ENCODE measurements at places on chromosomes 3 and 15.

- no peak for DNase-seq
These were observed 33.3 kb downstream of the ATOSA start for GRCh38 chr15:52645916-52646315.

DNA sequence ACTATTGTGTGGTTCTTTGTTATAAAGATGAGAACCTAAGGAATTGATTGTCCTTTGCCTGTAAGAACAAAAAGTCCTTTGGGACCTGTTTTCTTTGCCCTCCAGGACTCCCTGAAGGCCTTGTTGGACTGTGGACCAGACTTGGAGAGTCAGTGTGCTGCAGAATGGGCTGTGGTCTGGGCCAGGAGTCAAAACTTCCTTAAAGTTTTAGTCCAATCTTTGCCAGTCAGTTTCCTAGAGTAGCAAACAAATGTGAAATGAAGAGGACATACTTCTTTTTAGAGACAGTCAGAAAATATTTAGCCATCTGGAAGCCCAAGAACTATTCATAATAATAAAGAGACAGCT, 45.4 kb downstream of the PDE8A start:
- no peak for DNase-seq

DNA sequence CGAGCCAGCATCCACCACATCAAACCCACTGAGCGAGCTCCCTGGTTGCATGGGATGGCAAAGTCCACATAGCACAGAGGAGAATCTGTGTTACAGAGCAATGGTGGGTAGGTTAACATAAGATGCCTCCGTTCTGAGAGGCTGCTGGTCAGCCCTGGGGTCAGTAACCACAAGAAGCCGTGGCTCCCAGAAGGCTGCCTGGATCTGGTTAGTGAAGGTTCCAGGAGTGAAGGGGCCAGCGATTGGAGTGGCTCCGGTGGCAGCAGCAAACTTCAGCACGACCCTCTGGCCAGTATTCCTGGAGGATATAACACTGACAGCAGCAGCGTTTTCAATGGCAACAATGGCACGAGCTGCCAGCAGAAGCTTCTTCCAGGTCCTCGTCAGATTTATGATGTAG, 18.4 kb upstream of the PIGZ start:
- no peak for DNase-seq

GRCh38 chr3:130635285-130635684, 111.3 kb downstream of the PIK3R4 start:
- DNase-seq = no peak

- DNase-seq = no peak
These were observed 17.0 kb downstream of the RAB43 start for GRCh38 chr3:129104498-129105079.

DNA sequence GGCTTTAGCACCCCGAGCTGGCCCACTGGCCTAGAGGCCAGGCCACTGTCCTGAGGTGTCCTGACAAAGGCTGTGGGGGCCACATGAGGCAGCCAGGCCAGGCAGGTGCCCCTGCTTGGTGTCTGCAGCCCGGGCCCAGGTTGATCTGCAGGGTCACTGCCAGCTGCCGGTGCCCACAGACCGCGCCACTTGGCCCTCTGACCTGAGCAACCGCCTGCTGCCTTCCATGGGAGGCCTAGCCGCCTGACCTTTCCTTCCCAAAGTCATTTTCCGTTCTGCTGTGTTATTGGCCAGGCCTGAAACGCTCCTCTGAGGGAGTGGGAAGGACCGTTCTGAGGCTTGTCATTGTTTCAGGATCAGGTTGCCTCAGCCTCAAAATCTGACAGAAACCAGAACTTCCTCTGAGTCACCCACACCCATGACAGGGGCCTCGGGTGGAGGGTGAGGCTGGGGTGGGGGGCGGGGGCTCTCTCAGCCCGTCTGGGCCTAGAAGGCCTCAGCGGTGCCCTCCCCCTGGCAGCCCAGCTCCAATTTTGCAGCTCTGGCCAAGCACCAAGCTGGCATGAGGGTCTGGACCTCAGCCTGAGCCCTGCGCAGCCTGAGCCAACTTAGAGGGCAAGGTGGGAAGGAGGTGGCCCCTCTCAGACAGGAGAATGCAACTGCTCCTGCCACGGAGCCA, 140.7 kb upstream of the MEF2A start:
- peak; percentile 41 for DNase-seq

GRCh38 chr3:55607844-55608243, 120.7 kb upstream of the WNT5A start:
- DNase-seq = no peak

DNA sequence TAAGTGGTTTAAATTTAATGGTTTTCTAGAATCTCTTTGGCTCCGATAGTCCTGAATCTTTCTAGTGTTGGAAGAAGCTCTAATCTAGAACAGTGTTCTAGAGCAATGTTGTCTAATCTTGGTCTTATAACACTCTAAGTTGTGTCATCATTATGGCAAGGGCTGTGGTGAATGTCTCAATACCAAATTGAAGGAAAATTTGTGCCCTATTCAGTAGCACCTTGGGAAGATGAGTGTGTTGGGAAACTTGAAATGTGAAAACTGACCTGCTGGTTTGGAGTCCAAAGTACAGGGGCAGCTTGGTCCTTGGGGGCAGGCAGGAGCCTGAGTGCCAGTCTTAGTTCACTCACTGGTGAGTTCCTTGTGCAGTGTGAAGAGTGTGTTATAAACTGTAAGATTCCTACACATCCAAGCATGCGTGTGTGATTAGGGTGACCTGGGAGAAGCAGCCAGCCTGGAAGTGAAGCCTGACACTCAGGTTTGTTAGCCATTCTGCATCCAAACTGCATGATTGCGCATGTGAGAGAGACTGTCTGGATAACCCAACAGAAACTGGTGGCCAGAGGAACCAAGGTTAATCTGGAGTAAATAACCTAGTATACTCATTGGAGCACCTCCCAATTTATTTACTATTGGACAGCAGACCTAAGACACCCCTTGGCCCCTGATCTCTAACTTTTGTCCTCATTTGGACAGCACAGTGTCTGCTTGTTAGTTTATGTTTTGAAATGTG, 14.6 kb downstream of the ZNF592 start:
- DNase-seq = no peak

DNA sequence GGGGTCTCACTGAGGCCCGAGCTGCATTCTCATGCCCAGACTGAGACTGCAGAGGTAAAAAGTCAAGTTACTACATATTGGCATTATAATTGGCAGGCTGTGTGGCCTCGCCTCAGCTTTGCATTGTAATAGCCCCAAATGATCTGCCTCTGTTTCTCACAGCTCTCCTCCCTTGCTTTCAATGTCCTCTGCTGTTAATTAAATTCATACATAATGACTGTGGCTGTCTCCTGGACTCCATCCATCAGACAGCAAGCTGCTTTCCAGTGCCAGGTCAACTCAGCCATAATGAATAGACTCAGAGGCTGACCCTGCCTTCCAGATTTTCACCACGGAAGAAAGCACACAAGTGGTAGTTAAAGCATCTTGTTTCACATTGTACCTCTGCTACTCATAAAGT, 7.6 kb upstream of the RTP4 start:
- no peak for DNase-seq

DNA sequence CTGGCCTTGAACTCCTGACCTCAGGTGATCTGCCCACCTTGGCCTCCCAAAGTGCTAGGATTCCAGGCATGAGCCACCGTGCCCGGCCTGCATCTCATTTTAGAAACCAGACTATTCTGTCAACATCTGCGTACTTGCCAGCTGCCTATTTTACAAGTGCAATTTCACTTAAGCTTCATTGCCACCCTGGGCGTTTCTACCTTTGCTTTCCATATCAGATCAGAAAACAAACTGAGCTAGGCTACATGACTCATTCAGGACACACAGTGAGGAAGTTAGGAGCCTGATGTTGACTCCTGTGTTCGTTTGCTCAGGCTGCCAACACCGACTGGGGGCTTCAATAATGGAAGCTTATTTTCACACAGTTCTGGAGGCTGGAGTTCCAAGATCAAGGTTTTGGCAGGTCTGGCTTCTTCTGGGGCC, 42.3 kb upstream of the KLHL25 start:
- no peak for DNase-seq

GRCh38 chr3:39408493-39409372, 2.2 kb downstream of the RPSA start:
- peak; percentile 47 for DNase-seq

- DNase-seq = no peak
These were observed 3.8 kb upstream of the LARP6 start for GRCh38 chr15:70857562-70858285.

DNA sequence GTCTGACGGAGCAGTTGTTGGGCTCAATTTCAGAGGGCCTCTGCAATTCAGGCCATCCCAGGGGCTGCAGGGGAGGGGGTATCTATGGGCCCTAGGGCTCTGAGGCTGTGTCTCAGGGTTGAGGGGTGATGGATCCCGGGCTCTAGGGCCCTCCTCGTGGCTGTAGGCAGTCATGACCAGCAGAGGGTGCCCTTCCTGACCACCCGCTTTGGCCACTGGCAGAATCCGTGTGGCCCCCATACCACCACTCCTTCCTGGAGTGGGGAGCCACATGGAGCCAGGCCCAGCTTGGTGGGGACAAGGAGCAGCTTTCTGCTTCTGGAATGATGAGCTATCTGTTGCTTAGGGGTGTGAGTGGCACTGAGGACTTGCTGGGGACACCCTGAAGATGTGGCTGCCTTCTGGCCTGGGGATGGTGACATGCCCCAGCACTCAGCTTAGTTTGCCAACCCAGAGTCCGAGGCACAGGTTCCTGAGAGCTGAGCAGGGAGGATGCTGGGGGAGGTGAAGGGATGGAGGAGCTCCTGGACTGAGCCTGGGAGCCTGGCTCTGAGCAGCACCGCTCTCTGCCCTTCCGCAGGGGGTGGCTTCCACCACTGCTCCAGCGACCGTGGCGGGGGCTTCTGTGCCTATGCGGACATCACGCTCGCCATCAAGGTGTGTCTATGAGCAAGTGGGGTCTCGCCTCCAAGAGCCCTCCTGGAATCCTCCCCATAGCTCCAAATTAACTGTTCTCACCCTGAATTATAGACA, 20.2 kb downstream of the HDAC11 start:
- no peak for DNase-seq

DNA sequence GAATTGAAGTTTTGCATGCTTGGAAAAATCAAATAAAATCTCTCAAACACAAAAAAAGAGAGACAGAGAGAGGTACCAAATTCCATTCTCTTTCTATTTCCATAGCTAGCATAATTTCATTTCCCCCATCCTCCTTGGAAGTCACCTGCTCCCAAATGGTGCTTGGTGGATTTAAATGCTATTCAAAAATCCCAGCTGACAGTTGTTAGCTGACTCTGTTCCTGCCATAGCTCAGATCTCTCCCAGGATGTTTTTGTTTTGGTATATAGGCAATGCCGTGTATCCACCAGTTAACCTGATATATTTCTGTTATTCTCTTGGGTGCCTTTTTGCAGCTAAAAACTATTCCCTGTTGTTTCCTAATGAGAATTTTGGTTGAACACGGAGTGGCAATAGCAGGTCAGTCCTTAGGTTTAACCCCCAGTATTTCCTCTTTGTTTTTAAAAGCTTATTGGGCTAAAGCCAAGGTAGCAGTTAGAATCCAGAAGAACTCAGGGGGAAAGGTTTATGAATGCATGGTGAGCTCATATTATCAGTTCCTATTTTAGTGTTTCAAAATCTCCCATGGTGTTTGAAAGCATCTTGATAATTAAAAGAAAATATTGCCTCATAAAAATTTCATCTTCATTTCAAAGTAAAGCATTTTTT, 240.0 kb upstream of the GBE1 start:
- DNase-seq = no peak

- peak; percentile 9 for DNase-seq
These were observed 915 bp upstream of the CALML4 start for GRCh38 chr15:68205954-68206539.

GRCh38 chr3:11170052-11170770, 15.9 kb downstream of the HRH1 start:
- DNase-seq = no peak

DNA sequence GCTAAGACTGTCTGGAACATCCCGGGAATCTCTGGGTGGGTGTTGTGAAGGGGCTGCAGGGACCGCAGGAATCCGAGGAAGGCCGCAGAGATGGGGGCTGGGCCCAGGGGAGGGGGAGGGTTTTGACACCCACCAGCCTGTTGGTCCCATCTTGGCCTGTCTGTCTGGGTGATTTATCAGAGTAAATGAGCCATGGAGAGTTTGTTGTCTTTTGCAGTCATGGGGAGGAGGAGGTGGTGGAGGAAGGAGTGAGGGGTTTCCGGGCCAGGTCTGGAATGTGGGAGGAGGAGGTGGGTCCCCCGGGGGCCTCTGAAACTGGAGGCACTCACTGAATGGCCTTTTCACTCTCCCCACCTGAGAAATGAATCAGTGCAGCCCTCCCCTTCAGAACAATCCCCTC, 11.5 kb downstream of the SEMA3F start:
- DNase-seq = no peak

GRCh38 chr3:67001086-67001861, 3.2 kb downstream of the KBTBD8 start:
- no peak for DNase-seq

DNA sequence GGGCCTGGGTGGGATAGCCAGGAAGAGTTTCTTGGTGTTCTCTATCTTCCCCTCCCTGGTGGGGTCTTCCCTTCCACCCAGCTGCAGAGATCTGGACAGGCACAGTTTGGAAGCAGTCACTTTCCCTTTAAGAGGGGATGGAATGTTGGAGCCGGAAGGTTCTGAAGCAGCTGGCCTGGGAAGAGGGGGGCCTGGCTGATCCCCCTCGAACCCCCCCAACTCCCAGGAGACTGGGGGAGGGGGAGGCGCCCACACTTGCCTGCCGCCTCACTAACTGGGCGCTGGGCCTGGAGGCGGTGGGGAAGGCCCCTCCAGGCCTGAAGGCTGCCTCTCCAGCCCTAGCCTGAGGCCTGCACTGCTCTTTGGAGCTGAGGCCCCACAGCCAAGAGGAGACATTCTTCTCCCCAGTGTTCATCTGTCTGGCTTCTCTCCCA, 1.4 kb downstream of the DVL3 start:
- DNase-seq = no peak

- no peak for DNase-seq
These were observed 41.4 kb downstream of the C3orf85 start for GRCh38 chr3:109177908-109178307.

GRCh38 chr3:179710079-179710478, 57.2 kb downstream of the USP13 start:
- DNase-seq = no peak

DNA sequence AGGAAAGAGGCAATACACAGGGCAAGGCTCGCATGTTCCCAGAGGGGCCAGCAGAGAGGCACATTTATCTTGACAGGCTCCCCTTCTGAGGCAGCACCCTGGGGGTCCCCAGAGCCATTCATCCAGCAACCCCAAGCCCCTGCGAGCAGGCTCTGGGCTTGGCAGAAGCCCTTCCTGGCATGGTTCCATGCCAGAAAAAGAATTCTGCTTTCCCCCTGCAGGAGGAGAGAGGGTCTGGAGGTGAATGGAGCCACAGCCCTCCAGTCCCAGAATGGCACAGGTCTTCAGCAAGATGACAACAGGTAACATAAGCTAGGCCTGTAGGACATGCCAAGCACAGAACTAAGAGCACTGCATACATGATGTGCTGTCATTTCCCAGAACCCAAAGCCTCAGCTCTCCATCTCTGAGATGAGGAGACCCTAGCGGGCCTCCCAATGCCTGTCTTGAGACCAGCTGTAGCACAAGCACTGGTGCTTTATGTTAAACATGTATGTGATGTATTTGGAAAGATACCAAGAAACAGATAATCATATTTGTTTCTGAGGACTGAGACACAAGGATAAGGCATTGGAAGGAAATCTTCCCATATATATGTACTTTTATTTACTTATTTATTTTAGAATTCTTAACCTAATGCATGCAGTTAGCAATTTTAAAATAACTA, 121.6 kb downstream of the ALDH1A2 start:
- no peak for DNase-seq

GRCh38 chr3:43353923-43354670, 67.8 kb downstream of the SNRK start:
- no peak for DNase-seq

Data from CD4-positive, alpha-beta T cell treated with Interleukin-12 subunit alpha and Interleukin-12 subunit beta, for 1 hour (primary cell).